ENCODE measurements at places on chromosomes 4 and X. TPM values are rescaled to one million over a fixed set of nuclear protein-coding genes. Genes with fewer than 3 reads are reported as not detected.

- no peak for DNase-seq
Measured at GRCh38 chr4:107825072-107825824, 516 bp downstream of the SGMS2 start.

DNA sequence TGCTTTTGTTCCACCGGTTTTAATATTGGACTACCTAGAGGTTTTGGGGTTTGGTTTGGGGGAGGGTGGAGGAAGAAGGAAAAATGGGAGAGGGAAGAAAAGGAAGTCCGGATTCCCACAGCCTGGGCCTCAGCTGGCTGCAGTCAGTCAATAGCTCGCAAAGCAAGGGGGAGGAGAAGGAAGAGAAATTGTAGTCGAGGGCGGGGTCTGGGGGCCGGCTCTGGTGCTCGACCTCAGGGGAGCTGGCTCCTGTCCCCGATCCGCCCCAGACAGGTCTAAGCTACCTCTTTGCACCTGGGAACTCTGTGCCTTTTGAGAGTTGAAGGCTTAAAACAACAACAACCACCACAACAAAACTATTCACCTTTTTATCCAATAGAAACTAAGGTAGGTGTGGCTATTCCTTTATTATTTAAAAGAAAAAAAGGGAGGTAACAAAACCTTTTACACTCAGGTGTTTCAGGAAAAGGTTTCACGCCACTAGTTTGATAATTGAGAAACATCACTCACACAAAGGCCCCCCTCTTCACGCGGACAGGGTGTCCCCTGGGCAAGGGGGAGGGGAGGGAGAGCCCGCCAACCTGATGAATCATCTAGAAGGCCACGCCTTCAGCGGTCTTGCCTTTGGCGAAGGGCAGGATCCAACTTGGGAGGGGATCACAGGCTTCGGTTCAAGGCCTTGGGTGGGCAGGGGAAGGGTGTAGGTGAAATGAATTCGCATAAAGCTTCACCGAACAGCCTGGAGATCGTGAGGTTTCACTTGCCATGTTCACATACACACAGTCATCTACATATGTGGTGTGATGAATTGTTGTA is 1.6 kb upstream of the LNX1 start:
- no peak for DNase-seq

GRCh38 chr4:177444911-177445736 is 2.9 kb upstream of the AGA start:
- no peak for DNase-seq

- no peak for DNase-seq
Measured at GRCh38 chr4:176259330-176260090, 9.5 kb downstream of the ASB5 start.

GRCh38 chrX:47898024-47898423 is 61.3 kb downstream of the ZNF81 start:
- DNase-seq, result no peak

Gene ZAR1
- not detected for total RNA-seq

DNA sequence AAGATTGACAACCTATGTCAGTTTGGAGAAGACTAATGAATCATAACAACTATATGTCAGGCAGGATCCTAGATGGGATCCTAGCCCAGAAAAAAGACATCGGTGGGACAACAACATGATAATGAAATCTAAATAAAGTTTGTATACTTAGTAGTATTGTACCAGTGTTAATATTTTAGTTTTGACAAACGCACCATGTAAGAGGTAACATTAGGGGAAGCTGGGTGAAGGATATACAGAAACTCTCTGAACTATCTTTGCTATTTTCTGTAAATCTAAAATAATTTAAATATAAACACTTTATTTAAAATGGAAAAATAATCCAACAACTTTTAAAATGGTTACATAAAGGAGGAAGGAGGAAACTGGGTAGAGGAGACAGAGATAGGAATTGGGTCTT is 105.6 kb upstream of the AP1S2 start:
- DNase-seq, result no peak

- DNase-seq, result no peak
Measured at GRCh38 chr4:182549356-182549755, 306.2 kb downstream of the TENM3 start.

DNA sequence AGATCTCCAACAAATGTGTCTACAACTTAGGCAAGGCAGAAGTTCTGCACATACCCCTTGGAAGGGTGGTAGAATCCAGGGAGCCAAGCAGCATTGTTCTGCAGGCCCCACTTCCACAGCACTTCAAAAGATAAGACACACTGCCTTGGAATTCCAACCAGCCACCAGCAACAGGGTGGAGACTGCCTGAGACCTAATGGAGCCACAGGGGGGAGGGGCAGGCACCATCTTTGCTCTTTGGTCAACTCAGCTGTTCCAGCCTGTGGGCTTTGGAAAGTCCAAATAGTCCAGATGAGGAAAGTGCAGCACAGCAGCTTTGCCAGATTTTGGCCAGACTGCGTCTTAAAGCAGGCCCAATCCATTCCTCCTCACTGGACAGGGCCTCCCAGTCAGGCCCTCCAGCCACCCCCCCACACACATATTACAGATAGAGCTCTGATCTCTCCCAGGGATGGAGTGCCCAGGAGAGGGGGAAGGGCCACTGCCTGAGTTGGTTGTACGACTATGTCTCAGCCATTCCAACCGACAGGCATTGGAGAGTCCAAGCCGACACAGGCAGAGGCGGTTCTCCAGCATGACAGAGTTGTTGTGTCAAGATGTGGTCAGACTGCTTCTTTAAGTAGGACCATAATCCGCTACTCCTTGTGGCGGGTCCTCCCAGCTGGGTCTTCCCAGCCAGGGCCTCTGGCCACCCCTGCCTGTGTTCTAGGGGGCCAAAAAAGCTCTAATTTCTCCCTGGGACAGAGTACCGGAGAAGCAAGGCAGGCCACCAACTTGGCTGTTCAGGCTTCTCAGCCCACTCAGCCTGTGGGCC is 42.5 kb upstream of the ANTXR2 start:
- DNase-seq, result no peak

Gene VEGFC
- not detected for total RNA-seq

- peak; percentile 54 for DNase-seq
Measured at GRCh38 chrX:119273420-119274192, 37.5 kb downstream of the PGRMC1 start.

Gene RNF150
- not detected for total RNA-seq

Gene NPY2R
- not detected for total RNA-seq

GRCh38 chr4:72112514-72113156 is 80.8 kb downstream of the NPFFR2 start:
- no peak for DNase-seq

GRCh38 chr4:73751830-73752229 is 11.5 kb downstream of the CXCL8 start:
- no peak for DNase-seq

Gene IL13RA1
- 0.62 TPM for total RNA-seq

DNA sequence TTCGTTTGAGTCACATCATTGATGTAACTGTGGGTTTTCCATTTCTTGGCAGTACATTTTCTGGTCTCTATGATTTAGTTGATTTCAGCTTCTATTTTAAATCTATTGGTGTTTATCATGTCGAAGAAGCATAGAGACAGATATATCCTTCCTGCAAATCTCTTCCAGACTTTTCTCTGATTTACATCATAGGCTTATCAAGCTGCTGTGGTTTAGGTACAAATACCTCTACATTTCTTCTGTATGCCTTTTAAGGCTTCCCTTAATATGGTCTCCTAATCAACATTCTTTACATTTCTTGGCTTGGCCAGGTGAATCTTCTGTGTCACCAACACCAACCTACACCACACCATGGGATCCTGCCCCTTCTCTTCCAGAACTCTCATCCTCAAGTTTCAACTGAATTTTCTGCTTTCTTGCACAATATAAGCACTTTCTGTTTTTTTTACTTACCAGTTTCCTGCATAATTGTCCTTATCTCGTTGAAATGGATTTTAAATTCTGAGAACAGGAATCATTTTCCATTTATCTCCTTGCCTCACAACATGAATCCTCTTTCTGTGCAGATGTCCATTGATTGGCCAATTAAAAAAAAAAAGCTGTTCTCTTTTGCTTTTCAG is 626.9 kb downstream of the ANKRD50 start:
- DNase-seq, result no peak

GRCh38 chrX:39019056-39019455 is 217.8 kb downstream of the MID1IP1 start:
- DNase-seq, result no peak

Gene C1QTNF7
- total RNA-seq, result not detected

Gene LRCH2
- not detected for total RNA-seq

GRCh38 chr4:2276581-2277325 is 14.8 kb upstream of the MXD4 start:
- DNase-seq, result no peak

- DNase-seq, result no peak
Measured at GRCh38 chr4:19888587-19888986, 363.1 kb upstream of the SLIT2 start.

DNA sequence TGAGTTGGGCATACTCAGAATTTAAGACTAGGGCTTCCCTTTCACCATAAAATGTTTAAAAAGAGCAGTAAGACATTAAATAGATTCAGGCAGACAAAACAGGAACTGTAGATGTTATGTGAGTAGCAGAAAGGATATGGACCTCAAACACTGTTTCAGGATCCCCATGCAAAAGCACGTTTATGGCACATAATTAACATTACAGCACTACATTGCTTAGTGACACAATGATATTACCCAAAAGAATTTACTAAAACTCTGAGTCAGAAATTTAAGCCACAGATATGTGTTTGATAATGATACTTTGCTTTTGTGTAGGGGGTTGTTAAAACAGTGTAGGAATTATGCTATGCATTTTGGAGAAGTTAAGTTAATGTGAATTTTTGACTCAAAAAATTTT is 266.3 kb downstream of the PDGFC start:
- DNase-seq, result no peak

DNA sequence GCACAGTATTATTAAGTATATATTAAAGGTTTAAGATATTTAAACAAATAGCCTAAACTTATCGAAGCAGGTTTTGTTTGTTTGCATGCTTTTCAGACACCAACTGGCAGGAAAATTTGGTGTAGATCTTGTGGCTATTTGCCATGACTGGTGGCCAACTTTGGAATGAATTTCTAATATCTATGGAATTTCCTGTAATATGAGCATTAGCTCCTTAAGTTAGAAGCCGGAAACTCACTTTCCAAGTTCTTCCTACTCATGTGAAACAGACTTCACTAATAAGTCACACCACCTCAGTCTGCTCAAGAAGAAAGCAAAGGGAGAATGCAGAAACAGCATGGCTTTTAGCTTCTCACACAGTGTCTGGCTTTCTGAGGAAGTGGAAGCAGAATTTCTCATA is 563.9 kb downstream of the GRXCR1 start:
- DNase-seq, result no peak

Gene SH2D1A
- total RNA-seq, result 45.8 TPM

GRCh38 chr4:77194989-77195388 is 38.0 kb downstream of the CCNG2 start:
- no peak for DNase-seq

DNA sequence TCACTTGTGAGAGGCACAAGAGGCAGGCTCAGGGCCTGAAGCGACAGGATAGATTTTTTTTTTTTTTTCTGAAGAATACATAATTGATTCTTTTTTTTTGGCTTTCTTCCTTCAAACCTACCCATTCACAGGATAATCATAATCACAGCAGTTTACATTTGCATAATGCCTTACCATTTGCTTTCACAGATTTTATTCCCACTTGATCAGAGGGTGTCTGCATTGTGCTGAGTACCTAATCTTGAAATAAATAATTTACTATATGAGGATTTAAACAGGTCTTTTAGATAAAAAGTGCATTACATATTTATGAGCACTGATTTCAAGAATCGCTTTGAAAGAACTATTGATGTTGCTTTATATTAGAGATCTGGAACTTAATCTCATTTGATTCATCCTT is 219.3 kb downstream of the SPRY1 start:
- DNase-seq, result no peak

GRCh38 chr4:116101321-116101720 is 984.1 kb downstream of the TRAM1L1 start:
- no peak for DNase-seq

DNA sequence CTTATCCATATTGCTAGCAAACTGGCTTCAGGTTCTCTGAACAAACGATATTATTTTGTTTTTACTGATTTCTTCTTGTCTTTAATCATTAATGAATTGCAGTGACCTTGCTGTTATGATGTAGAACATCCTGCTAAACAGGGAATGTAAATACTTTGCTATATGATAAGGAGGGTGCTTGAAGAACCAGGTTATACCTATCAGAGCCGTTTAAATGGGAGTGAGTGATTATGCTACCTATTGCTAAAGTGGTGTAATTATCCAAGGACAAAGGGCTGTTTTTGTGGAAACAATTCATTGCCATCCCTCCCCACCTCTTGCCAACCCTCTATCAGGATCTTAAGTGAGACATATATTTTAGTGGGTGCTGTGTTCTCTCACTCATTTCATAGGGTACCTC is 788.9 kb downstream of the RPA4 start:
- no peak for DNase-seq

DNA sequence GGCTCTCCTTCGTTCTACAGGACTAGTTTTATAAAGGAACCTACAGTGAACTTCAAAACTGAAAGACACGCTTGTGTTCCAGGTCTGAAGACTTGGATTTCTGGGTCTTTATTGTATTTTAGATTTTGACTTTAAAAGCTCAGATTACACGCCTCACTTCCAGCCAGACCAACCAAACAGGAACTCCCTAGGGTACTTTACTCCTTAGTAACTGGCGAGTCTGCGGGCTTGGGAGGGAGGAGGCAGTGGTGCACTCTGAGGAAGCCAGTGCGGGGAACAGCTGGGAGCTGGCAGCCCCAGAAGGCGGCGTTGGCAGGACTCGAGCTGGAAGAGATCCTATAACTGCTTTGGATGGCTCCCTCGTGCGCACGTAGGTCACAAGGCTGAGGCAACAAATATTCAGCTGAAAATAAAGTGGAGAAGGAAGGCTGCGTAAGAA is 391 bp upstream of the PHKA1 start:
- peak; percentile 28 for DNase-seq

Gene HAND2
- total RNA-seq, result not detected

- no peak for DNase-seq
Measured at GRCh38 chrX:136209016-136209738, 42.0 kb downstream of the MAP7D3 start.

Gene BEX5
- total RNA-seq, result 2.6 TPM

DNA sequence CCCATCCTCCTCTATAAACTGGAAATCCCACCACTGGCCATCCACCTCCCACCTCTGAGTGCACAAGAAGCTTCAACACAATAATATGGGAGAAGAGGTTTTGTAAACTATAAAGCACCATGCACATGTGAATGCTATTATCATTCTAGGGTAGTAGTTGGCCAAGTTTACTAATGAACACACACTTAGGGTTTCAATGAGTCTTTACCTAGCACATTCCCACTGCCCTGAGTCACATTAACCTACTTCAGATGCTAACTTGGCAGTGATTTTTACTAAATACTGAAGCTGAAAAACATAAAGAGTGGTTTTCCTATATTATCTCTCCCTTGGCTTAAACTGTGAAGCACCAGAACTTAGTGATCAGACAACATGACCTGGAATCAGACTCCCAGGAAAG is 93.9 kb downstream of the SH3KBP1 start:
- no peak for DNase-seq

GRCh38 chr4:2009651-2010233 is 968 bp upstream of the NELFA start:
- peak; percentile 61 for DNase-seq

GRCh38 chrX:97030947-97031346 is 147.2 kb downstream of the RPA4 start:
- DNase-seq, result no peak

Gene GAGE12H
- not detected for total RNA-seq

Measured in activated naive CD8-positive, alpha-beta T cell treated with anti-CD3 and anti-CD28 coated beads, Interleukin-2, amount 10 ng/mL, durations not matched to agents 7 days and 5 days (primary cell).